Activated T-cell treated with anti-CD3 and anti-CD28 coated beads, Interleukin-2, amount 50 U/mL, for 72 hours (primary cell): ENCODE measurements at places on chromosomes 12 and 14. TPM values are rescaled to one million over a fixed set of nuclear protein-coding genes. Genes with fewer than 3 reads are reported as not detected.

GRCh38 chr12:42495244-42495643 lies 94.3 kb downstream of the PRICKLE1 start:
- no peak for DNase-seq

DNA sequence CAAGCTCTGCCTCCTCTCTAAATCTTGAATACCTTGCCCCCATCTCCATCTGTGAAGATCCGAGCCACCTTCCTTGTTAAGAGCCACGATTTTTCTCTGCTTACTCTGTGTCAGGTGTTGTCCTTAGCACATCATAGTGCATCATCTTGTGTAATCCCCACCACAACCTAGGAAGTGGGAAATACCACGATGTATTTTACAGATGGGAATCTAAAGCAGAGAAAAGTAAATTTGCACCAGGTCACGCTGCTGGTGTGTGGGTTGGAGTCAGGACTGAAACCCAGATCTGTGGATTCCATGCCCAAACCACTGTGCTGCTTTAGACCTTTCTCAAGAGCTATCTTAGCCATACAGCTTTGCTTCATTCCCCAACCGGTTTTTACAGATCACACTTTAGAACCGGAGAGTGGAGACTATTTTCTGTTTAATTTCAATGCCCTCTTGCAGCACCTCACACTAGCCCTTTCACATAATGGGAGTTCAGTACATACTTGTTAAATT lies 94.6 kb downstream of the PPM1A start:
- no peak for DNase-seq

DNA sequence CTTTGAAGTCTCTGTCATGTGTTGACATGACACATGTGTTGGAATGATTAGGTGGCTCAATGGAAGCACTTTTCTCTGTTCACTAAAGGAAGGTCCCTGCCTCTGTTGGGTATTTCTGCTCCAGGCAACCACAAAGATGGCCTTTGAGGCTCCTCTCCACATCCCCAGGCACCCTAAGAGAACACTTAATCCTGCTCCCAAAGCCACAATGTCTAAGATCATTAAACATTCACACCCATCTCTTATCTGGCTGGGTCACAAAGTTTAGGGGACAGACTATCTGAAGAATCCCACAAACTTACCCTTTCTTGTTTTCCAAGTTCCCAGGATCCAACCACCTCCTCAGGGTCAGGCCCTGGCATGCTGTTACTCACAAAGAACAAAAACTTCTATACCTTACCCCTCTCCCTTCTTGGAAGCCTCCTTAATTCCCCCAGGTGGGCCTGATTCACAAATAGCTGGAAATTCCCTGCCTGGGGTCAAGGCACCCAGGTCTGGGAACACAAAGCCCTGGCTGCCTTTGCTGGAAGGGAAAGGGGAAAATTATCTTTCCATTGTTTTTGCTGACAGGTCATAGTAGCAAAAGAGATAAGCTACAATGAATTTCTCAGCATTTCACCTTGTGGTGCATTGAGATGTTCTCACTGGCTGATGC lies 333.7 kb downstream of the PCNX1 start:
- DNase-seq = no peak

GRCh38 chr14:102644523-102644922 lies 52.1 kb downstream of the RCOR1 start:
- DNase-seq = no peak

- DNase-seq = no peak
These were observed 177.6 kb downstream of the ACSS3 start for GRCh38 chr12:81255456-81255855.

- DNase-seq = no peak
These were observed 174.0 kb downstream of the ASCL4 start for GRCh38 chr12:107948391-107948945.

GRCh38 chr12:39573971-39574370 lies 45.6 kb downstream of the ABCD2 start:
- DNase-seq = no peak

DNA sequence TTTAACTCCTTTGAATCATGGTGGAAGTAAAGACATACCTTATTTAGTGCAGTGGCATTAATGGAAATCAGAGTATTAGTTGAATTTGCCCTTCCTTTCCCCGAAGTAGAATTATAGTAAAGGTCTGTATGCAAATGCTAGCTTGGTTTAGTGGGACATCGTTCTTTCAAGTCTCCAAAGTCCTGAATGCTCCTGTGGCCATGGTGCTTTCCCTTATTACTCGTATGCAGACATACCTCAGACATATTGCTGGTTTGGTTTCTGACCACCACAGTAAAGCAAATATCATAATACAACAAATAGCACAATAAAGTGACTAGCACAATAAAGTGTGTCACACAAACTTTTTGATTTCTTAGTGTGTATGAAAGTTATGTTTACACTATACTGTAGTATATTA lies 52.3 kb downstream of the MNAT1 start:
- no peak for DNase-seq

DNA sequence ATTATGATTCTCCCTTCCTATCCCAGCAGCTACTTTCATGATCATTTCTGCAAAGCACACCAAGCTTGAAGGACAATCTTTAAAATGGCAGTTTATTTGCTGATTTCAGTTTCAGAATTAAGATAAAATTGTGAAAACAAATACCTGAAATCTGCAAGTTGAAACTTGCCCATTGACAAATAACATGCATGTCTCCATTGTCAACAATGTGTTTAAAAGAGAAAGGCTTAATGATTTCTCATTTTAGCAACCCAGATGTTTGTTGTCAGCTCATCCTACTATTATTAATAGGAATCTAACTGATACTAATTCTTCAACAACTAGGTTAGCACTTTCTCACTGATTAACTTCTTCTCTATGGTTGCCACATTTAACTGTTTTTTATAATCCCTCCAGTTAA lies 474.6 kb downstream of the PRKD1 start:
- no peak for DNase-seq

DNA sequence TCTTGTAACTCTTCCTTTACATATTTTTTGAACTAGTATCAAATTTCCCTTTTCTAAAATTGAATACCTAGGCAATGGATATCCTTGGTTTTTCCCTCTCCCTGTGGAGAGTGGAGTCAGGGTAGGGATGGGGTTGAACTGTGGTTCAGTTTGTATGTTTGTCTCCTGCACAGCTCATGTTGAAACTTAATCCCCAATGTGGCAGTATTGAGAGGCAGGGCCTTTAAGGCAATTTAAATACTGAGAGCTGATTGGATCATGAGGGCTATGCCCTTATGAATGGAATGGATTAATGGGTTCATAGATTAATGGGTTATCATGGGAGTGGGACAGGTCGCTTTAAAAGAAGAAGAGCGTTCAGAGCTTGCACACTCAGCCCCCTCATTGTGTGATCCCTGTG lies 127.2 kb upstream of the RGS6 start:
- no peak for DNase-seq

GRCh38 chr14:47276931-47277330 lies 398.5 kb downstream of the MDGA2 start:
- no peak for DNase-seq

- peak; percentile 66 for DNase-seq
These were observed 20.5 kb upstream of the FAM181A start for GRCh38 chr14:93906341-93907329.

DNA sequence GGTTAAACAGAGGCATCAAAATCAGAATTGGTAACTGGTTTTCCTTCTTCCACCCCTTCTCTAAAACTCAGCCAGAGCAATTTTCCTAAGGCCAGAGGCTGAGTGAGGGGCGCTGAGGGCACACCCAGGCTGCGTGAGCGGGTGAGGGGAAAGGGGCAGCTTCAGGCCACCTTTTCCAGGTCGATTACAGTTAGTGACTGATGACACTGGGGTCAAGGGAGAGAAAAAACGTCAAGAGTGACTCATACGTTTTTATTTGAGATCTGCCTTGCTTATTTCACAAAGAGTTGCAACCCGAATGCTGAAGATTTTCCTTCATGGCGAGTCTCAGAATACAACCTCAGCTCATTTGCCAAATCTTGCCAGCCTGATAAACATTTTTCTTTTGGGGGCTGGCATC lies 46.7 kb upstream of the EVL start:
- no peak for DNase-seq

GRCh38 chr14:52922059-52922458 lies 28.8 kb downstream of the FERMT2 start:
- no peak for DNase-seq

GRCh38 chr12:57724936-57725740 lies 13.4 kb downstream of the AGAP2 start:
- DNase-seq = no peak

- no peak for DNase-seq
These were observed 6.5 kb upstream of the PLXNC1 start for GRCh38 chr12:94141892-94142291.

GRCh38 chr14:21267431-21267845 lies 1.8 kb downstream of the HNRNPC start:
- DNase-seq = no peak

DNA sequence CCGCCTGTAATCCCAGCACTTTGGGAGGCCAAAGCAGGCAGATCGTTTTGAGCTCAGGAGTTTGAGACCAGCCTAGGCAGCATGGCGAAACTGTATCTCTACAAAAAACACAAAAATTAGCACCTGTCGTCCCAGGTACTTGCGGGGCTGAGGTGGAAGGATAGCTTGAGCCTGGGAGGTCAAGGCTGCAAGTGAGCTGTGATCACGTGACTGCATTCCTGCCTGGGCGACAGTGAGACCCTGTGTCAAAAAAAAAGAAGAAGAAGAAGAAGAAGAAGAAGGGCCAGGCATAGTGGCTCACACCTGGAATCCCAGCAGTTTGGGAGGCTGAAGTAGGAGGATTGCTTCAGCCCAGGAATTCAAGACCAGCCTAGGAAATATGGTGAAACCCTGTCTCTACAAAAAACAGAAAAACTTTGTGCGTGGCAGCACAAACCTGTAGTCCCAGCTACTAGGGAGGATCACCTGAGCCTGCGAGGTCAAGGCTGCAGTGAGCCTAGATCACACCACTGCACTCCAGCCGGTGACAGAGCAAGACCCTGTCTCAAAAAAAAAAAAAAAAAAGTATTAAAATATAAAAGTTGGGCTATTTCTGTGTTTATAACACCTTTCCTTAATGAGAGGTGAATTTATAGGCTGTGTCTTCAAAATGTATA lies 15.5 kb downstream of the RXYLT1 start:
- no peak for DNase-seq

DNA sequence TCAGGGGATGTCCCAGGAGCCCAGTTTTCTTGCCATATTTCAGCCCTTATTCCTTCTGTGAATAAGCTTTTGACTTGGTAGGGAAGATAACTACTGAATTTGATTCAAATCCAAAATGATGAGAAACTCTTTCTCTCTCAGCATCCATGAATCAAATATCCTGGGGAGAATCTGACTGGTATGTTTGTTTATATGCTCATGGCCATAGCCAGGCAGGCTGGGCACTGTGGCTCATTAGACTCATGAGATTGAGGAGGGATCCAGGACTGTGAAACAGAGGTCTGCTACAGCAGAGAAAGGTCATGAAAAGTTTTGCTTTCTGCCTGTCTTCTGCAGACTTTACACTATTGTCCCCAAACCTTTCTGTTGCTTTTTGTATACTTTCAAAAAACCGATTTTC lies 346.4 kb upstream of the ATP2B1 start:
- DNase-seq = no peak

The KCNMB4 gene
- total RNA-seq = 1.6 TPM

The BCAT1 gene
- 71.1 TPM for total RNA-seq

The ALG10B gene
- total RNA-seq = 14.7 TPM

The HNF1A gene
- not detected for total RNA-seq
